Caudate nucleus (tissue), 63 donors: ENCODE measurements at places on chromosomes 16 and 17.

- DNase-seq, result no peak
These were observed 127.3 kb downstream of the GAS7 start for GRCh38 chr17:10071141-10071540.

- DNase-seq, result no peak
These were observed 53.7 kb downstream of the AMFR start for GRCh38 chr16:56371660-56371937.

DNA sequence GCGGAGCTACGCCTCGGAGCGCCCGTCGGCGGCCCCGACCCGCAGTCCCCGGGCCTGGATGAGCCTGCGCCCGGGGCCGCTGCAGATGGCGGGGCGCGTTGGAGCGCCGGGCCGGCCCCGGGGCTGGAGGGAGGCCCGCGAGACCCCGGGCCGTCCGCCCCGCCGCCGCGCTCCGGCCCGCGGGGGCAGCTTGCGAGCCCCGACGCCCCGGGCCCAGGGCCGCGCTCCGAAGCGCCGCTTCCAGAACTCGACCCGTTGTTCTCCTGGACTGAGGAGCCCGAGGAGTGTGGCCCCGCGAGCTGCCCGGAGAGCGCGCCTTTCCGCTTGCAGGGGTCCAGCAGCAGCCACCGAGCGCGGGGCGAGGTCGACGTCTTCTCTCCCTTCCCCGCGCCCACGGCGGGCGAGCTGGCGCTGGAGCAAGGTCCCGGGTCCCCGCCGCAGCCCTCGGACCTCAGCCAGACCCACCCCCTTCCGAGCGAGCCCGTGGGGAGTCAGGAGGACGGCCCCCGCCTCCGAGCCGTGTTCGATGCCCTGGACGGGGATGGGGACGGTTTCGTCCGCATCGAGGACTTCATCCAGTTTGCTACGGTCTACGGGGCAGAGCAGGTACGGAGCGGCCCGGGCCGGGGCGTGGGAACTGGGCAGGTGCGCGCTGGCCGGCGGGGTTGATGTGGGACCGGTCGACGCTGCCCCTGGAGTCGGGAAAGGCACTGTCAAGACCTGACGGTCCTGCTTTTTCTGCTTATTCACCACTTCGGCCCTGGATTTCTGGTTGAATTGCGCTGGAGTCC, 861 bp downstream of the RAB11FIP3 start:
- DNase-seq, result no peak

- no peak for DNase-seq
These were observed 69.5 kb downstream of the CMIP start for GRCh38 chr16:81514041-81514559.

DNA sequence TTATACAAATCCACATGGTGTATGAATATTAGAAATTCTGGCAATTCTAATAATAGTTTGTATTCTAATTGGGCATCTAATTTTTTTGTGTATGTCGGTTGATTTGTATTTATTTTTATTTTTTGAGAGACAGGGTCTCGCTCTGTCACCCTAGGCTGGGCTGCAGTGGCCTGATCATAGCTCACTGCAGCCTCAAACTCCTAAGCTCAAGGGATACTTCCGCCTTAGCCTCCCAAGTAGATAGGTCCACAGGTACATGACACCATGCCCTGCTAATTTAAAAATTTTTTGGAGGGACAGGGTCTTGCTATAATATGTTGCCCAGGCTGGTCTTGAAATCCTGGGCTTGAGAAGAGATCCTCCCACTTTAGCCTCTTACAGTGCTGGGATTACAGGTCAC, 104.6 kb downstream of the TRIM37 start:
- DNase-seq, result no peak

GRCh38 chr16:11692171-11692570, 23.9 kb downstream of the SNN start:
- no peak for DNase-seq

GRCh38 chr17:9702914-9703780, 57.8 kb downstream of the USP43 start:
- DNase-seq, result no peak
